Mammary epithelial cell (primary cell): ENCODE measurements at places on chromosomes 6 and 20. TPM values are rescaled to one million over a fixed set of nuclear protein-coding genes. Genes with fewer than 3 reads are reported as not detected.

GSTA3 gene
- not detected for polyA plus RNA-seq

LINC00237 gene
- polyA plus RNA-seq: not detected

GRCh38 chr20:51456511-51457509, 85.7 kb downstream of the NFATC2 start:
- DNase-seq: peak; percentile 96

DNA sequence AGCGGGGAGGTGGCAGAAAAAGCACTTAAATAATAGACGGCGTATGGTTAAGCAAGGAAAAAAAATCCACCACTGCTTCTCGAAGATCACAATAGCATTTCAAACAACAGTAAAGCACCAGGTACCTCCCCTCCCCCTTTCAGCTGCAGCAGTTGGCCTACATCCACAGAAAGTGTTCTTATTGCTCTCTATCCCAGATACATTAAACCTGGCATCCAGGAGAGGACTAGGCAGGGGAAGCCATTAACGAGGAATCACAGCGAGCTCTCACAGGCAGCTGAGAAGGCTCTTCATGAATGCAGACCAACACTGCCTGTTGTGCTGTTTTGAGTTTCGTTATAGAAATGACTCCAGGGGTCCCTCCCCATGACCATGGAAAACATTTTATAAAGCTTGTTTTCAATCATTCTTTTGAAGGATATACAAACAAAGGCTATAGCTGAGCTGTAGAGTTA, 11.8 kb downstream of the FYN start:
- no peak for DNase-seq

- no peak for DNase-seq
Observed at GRCh38 chr20:237489-237888, 10.4 kb downstream of the DEFB129 start.

- DNase-seq: no peak
Observed at GRCh38 chr6:1244941-1245340, 67.0 kb upstream of the FOXQ1 start.

LIME1 gene
- polyA plus RNA-seq: 2.0 TPM

DNA sequence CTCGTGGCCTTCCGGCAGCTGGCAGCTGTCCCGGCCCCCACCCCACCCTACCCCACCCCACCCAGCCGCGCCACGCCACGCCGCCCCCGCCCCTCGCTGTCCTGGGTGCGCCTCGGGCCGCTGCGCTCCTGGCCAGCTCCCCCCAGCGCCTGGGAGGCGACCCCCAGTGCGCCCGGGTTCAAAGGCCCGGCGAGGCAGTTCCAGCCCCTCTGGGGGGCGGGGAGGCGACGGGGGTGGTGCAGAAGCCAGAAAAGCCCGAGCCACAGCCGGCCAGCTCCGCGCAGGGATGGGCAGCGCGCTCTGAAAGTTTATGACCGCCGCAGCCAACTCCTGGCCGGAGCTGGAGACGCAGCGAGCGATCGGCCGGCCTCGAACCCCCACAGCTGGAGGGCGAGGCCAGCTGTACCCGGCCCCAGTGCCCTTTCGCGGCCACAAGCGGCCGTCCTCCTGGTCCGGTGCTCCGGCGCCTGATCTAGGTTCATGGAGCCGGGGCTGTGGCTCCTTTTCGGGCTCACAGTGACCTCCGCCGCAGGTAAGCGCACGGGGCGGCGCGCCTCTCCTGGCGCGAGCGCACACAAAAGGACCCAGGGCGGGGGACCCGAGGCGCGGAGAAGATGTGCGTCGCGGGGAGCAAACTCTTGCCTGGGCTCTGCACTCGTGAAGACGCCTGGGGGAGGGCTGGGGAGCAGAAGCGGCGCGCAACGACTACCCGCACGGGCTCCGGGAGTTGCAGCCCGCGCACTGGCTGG, at the start of gene EDN3:
Gene EDN3 (plus strand): TSS at position 279 of the 749 bp plus-strand sequence. CDS start 202 bp downstream, at position 481.
- peak; percentile 6 for DNase-seq

GRCh38 chr6:138157986-138158638, 3.6 kb upstream of the ARFGEF3 start:
- DNase-seq: no peak
